Kasumi-1 (cell line): ENCODE measurements at places on chromosomes 16 and 17.
A peak's percentile ranks its signal among the peaks of the same experiment; 100 is the strongest.

- no peak for DNase-seq
Measured at GRCh38 chr16:50815382-50815781, 73.5 kb downstream of the CYLD start.

DNA sequence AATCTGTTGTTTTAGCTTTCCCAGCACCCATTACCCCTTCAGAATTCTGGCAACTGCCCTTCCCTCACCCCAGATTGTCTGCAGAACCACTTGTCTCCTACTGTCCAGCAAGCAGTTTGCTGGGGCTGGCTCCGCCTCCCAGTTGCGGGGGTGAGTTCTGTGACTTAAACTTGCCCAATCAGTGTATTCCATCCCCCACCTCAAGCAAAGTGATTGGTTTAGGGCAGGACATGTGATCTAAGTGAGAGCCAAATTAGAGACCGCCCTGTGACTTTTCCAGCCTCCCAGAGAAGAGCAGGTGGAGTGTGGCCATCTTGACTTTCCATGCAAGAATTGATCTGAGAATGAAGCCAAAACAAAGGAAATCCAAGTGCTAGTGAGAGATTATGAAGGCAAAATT is 22.7 kb upstream of the SRCIN1 start:
- no peak for DNase-seq

- no peak for DNase-seq
Measured at GRCh38 chr17:45225051-45225700, 3.5 kb downstream of the FMNL1 start.

DNA sequence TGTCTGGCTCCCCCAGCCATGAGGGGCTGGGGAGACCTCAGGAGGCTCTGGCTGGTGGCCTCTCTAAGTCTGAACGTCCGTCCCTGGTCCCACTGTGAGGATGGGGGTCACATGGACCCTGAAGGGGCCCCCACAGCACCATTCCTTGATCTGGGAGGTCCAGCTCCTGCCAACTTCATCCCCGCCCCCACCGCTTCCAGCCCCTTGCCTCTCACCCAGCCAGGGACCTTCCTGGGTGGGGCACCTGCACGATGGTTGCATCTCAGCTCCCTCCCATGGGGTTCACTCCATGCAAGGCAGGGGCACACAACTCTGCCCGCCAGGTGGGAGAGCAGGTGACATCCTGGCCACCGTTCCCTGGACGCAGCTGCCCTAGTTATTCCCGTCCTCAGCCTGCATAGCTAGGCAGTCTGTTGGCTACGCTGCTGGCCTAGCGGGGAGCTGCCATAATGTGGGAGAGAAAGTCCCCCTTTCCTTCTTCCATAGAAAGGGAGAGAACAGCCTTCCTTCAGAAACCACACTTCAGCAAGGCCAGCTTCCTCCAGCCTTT is 217.9 kb upstream of the RPL38 start:
- DNase-seq, result no peak

DNA sequence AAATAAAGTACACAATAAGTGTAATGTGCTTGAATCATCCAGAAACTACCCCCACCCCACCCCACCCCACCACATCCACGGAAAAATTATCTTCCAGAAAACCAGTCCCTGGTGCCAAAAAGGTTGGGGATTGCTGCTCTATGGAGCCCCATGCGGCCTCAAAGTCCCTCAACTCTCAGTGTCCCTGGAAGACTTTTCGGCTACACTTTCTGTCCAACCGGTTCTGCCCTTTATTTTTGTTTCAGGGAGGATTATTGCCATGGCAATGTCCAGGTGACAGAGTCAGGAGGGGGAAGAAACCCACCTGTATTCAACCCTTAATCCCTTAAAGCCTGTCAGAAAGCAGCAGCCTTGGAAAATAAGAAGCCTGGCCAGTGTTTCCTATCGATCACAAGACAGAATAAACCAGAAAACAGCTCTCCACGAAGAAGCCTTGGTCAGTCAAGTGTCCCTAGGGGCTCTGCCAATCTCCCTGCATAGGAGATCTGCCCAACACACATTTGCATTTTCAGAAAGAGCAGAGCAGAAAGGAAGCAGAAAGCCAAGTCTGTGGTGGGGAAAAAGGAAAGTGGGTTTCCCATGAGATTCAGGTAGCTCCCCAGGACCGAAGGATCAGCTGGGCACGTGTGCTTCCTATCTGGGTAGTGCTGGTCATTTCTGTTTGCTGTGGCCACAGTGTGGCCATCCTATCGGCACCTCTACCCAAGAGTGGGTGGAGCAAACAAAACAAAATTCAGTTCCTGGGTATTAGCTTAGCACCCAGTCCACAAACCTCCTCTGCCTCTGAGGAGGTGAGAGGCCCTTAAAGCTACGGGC is 342.7 kb downstream of the SOX9 start:
- no peak for DNase-seq

DNA sequence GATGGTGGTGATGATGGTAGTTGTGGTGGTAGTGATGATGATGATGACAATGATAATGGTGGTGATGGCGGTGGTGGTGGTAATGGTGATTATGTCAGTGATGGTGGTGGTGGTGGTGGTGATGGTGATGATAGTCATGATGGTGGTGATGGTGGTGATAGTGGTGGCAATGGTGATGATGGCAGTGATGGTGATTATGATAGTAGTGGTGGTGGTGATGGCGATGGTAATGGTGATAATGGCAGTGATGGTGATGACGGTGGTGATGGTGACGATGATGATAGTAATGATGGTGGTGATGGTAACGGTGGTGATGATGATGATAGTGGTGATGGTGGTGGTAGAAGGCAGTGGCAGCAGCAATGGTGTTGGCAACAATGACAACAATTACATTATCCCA is 55.3 kb downstream of the RBFOX3 start:
- no peak for DNase-seq

GRCh38 chr17:68446626-68447041 is 10.7 kb downstream of the WIPI1 start:
- no peak for DNase-seq

DNA sequence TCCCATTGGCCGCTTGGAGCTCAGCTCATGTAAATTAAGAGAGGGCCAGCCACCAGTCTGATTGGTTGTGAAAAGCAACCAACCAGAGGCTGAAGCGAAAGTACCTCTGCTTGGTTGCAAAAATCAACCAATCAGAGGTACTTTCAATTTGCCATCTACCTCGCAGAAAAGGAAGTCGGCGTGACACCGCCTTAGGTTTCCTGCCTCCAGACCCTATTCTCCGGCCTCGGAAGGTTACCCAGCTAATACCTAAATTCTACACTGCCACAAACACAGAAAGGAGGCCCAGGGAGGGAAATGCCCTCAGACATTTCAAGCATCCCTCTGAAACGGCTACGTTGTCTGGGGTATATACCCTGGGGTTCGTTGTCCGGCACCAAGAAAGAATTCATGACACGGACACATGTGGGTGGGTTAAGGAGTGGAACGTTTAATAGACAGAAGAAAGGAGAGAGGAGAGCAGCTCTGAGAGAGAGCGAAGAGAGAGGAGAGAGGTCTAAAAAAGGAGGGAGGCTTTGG is 481.3 kb downstream of the TMEM114 start:
- DNase-seq, result no peak

- no peak for DNase-seq
Measured at GRCh38 chr17:1154704-1155103, 25.1 kb downstream of the ABR start.

DNA sequence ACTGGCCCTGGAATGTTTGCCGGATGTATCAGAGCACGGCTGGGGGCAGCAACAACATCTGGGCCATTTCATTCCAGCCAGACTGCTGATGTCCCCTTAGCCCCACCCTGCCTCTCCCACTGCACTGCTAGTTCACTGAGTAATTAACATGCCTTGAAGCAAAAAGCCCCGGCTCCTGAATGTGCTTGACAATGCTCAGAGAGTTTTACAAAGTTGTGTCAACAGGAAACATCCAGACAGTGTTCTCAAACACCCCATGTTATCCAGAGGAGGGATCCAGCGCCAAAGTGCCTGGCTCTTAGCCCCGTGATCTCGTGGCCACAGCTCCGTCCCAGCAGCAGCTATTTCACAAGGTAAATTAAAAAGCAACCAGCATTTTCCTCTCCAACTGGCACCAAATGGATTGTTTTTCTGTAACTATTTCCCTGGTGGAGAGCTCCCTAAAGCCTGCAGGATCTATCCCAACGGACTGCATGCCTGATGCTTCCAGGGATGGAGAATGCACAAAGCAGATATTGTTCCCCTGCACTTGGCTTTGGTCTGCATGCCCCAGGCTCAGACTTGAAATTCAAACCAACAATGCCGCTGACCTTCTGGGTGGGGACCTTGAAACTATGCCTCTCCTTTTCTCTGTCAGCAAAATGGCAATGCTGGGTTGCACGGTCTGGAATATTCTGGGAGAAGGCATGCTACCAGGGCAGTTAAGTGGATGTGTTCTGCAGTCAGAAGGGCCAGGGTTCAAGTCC is 115.6 kb upstream of the CDH5 start:
- DNase-seq, result no peak

- no peak for DNase-seq
Measured at GRCh38 chr17:61384692-61385576, 14.7 kb upstream of the TBX2 start.

- DNase-seq, result no peak
Measured at GRCh38 chr17:80212511-80212910, 7.6 kb downstream of the SGSH start.

- peak; percentile 19 for DNase-seq
Measured at GRCh38 chr16:84700446-84701300, 873 bp downstream of the USP10 start.

DNA sequence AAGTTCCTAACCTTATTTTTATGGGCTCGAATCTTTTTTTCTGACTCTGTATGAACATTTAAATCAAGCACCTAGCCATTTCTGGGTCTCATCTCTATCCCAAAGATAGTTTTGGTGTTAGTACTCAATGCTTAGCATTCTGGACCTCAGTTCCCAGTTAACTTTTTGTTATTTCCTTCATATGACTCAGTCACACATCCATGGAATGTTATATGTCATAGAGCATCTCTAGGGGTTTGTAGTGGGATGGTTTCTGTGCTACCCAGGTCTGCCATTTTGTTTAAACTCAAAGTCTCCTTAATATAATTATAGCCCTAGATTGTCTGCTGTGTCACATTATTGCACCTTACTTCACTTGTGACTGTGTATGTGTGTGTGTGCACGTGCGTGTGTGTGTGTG is 90.1 kb downstream of the EFCAB13 start:
- DNase-seq, result no peak

- no peak for DNase-seq
Measured at GRCh38 chr17:77311371-77311981, 170.7 kb downstream of the SEC14L1 start.
